ENCODE measurements at places on chromosomes 7 and 10. TPM values are rescaled to one million over a fixed set of nuclear protein-coding genes. Genes with fewer than 3 reads are reported as not detected.

NPSR1 gene
- total RNA-seq = not detected

- DNase-seq = no peak
Measured at GRCh38 chr7:156539999-156540398, 100.6 kb upstream of the RNF32 start.

GRCh38 chr7:157467496-157468212 is 130.8 kb downstream of the DNAJB6 start:
- no peak for DNase-seq

SFTPA1 gene
- total RNA-seq = not detected

ADAM8 gene
- under 0.01 TPM for total RNA-seq

DNA sequence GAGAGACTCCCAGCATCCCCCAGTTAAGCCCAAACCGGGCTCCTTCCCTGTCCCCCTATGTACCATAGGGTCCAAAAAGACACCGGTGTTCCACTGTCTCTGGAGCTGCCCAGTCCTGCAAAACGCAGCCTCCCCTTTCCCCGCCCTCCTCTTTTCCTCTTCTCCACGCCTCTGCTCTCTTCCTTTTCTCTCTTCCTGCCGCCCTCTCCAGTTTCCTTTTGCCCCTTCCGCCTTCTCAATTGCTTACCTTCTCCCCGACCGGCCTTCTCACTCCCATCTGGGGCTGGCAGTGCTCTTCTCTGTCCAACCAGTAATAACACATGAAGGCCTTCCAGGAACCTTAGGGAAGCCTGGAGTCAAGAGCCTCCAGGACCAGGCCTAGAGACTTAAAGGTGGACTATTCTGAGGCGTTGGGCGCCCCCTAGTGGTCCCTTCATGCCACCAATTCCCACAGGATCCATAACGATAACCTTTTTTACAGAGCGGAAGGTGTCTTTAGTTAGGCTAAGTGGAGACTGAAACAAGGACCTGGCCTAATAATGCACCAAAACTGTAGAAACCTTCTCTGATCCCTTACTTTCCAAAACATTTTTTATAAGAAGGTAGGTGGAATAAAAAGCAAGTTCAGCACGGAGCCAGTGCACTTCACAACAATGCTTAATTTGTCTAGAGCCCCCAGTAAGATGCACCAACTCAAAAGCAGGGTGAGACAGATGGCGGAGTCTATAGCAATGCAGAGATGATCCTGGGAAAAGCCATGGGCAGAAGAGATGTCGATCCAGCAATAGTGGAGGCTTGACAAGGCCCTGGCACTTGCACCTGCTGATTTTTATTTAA is 27.2 kb upstream of the MSRB2 start:
- peak; percentile 63 for DNase-seq

HOXA9 gene
- total RNA-seq = 0.28 TPM

- DNase-seq = no peak
Measured at GRCh38 chr7:70542750-70543376, 589.1 kb upstream of the GALNT17 start.

GRCh38 chr7:74619235-74619860 is 38.2 kb upstream of the GTF2I start:
- no peak for DNase-seq

DNA sequence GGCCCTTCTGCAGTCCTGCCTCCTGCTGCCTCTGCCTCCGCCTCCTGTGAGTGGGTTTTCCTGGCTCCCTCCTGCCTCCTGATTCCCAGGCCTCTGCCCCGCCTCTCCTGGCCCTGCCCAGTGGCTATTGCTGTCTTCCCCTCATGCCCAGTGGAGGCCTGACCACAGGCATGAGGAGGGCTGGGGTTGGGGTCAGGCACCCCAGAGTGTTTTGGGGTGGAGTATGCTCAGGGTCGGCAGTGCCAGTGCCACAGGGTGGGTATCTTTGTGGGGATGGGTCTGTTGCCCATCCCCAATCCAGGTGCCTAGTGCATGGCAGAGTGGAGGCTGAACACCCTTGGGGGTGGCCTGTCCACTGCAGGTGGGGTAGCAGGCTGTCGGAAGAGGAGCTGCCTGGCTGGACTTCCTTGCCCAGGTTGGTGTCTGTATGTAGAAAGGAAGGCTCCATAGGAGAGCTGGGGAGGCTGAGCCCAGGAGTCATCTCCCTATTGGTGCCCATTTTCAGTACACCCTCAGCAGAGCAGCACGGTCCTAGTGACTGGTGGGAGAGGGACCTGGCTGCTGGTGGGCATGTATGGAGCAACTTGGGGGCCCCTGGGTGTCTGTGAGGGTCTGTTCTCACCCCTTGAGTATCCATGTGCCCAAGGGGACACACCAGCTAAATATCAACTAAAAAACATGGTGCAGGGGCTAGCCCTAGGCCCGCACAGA is 62.2 kb downstream of the ARHGAP22 start:
- DNase-seq = no peak

GRCh38 chr10:55966101-55966500 is 395.0 kb downstream of the ZWINT start:
- no peak for DNase-seq

- no peak for DNase-seq
Measured at GRCh38 chr7:102098986-102099385, 187.7 kb upstream of the SH2B2 start.

KDM7A gene
- total RNA-seq = 2.3 TPM

DNA sequence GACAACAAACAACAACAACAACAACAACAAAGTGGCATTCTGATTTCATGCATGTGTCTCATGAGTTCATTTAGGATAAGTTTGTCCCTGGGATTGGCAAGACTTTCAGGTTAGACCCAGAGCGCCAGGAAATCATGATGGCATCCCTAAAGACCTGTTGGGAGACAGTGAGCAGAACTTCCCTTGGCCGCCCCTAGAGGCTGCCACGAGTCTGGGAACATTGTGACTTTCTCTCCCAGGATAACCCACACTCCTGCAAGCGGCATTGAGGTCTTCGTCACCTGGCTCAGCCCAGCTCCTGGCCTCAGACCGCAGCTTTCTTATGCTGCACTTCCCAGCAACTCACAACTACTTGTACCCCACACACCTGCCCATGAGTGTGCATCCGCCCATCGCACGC is 80.5 kb upstream of the RNF32 start:
- no peak for DNase-seq

- peak; percentile 80 for DNase-seq
Measured at GRCh38 chr10:71213761-71214440, 1.5 kb downstream of the UNC5B start.

- no peak for DNase-seq
Measured at GRCh38 chr10:73332379-73332778, 26.3 kb downstream of the CFAP70 start.

- DNase-seq = no peak
Measured at GRCh38 chr10:130936851-130937250, 374.7 kb downstream of the TCERG1L start.

DNA sequence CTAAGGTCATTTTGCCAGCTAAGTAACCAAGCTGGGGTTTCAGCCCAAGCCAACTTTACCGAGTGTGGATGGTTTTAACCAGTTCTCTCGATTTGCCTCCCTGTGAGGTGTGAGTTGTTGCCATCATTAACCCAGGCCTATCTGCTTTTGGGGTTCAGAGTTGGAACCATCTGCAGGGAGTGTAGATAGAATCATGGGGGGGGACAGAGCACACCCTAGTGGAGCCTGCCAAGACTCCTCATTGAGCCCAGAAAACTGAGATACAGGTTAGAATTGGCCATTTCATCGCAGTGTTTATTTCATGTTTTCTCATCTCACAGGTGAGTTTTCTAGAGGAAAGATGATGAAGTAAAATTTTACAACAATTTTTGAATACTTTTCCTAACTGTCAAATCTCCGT is 133.6 kb downstream of the SDK1 start:
- no peak for DNase-seq

DNA sequence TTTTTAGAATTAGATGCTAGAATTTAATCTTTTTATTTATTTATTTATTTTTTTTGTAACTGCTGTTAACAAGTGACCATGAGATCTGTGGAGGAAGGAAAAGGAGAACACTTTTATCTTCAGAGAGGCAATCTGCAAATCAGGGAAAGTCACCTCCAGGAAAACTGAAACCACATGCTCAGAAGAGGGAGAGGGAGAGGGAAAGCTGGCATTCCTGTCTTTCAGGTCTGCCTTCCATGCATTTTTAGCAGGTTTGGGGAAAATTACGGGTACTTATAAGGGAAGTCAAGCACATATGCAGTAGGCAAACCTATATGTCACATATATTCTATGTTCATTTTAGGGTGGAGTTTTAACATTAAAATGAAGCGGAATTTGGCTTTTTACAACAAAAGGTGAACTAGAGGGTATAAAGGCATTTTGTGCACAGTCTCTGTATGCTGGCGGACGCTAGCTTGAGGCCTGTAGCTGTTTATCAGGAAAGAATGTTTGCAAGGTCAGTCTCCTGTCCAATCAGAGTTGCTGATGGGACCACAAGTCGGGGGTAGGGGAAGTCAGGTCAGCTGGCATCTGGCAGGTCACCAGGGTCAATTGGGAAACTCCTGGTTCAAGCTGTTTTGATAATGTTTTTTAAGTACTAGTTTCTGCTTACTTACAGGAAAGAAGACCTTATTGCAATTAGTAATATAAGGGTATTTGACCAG is 333.5 kb downstream of the GPR158 start:
- DNase-seq = no peak

GRCh38 chr7:68868978-68869377 is 729.3 kb upstream of the AUTS2 start:
- no peak for DNase-seq

UNCX gene
- not detected for total RNA-seq

GLI3 gene
- 1.7 TPM for total RNA-seq

DNA sequence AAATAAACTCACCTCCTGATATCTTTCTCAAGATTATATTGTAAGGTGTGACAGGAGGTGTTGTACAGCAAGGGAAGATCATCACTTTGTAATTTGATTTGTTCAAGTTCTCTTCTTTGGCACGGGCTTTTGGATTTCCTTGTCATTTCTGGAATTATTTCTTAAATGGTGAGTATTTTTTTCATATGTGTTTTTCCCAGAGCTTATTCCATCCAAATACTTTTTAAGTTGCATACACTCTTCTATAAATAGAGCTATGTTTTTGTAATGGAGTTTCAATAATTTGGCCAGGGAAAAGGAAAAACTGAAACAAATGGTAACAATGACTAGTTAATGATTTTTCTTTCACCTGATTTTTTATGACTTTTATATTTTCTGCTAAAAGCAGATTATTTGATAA is 92.5 kb downstream of the CFAP58 start:
- peak; percentile 4 for DNase-seq

GRCh38 chr10:58590152-58590840 is 77.6 kb downstream of the BICC1 start:
- peak; percentile 99 for DNase-seq

CLDN15 gene
- 0.56 TPM for total RNA-seq

DNA sequence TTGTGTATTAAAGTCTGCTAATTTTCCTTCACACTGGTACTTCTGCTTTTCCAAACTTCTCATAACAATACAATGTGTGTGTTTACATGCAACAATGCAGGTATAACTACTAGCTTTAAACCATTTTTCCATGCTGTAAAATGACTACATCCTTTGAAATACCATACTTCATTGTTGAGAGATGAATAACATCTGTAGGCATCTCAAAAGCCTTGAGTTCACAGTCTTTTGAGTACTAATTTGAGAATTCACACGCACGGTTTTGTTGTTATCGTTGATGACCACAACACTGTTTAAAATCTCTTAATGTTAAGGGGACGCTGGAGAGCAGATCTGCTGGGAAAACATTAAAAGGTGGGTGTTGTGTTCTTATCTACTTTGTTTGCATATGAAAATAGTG is 37.4 kb downstream of the SEMA3A start:
- no peak for DNase-seq

DNA sequence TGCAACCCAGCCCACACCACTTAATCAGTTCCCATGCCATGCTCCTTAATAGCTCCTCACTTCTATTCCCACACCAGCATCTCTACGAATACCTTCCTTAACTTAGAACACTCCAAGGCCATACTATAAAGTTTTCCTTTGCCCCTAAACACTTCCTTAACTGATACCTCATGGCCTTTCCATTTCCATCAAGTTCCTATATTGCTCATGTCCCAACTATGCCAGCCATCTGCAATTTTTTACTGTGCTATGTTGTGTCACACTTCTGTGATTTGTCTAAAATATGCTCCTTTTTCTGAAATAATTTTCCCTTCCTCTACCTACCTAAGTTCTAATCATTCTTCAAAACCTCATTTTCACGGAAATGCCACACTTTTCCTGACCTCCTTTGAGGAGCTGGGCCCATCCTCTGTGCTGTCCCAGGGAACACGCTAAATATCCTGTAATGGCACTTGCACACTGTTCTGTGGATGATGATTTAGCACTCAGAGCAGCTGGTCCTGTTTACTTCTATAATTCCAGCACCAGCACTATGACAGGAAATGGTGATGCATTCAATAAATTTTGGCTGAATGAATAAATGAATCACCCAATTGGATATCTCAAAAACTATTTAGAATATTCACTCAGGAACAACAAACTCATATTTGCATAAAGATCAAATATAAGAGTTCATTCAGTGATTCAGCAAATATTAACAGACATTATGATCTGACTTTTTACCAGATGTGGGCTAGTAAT is 266.5 kb upstream of the HGF start:
- peak; percentile 91 for DNase-seq

MYOF gene
- total RNA-seq = 332 TPM

CCDC136 gene
- total RNA-seq = 8.3 TPM

SLC18A3 gene
- total RNA-seq = not detected

GRCh38 chr10:35208536-35208935 is 81.9 kb downstream of the CREM start:
- DNase-seq = no peak

DNA sequence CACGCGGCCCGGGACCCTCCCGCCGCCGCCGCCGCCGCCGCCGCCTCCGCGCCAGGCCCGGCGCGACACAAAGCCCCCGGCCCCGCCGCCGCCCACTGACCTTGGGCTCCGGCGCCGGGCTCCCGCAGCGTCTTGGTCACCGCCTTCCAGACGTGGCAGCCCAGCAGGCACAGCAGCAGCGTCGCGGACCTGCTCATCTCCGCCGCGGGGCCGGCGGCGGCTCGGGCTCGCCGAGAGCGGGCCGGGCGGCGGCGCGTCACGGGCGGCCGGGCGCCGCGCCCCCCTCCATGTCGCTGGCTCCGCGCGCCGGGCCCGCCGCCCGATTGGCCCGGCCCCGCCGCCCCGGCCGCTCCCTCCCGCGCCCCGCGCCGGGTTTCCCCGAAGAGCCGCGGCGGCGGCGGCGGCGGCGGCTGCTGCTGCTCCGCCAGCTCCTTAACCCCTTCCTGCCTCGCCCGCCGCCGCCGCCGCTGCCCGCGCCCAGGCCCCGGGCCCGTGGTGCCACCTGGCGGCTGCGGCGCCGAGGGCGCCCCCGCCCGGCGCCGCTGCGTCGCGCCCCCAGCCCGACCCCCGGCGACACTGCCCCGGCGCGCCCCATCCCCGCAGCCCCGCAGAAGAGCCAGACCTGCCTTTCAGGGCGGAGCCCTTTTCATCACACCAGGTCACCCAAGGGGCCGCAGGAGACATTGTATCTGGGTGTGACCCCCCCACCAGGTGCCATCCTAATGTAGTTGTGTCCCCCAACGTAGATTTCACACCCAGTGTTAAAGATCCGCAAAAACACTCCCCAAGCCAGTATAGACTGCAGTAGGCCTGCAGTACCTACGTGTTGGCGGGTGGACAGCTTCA is at the start of gene FAM171A1:
FAM171A1 (minus strand) TSS at position 434 of the 846 bp plus-strand sequence; CDS start at position 197, 237 bp downstream.
- peak; percentile 29 for DNase-seq

Data from IMR-90 (cell line).